ENCODE measurements at places on chromosomes 2 and 18. TPM values are rescaled to one million over a fixed set of nuclear protein-coding genes. Genes with fewer than 3 reads are reported as not detected.

Gene SFXN5
- 32.4 TPM for total RNA-seq

Gene ANKRD30BL
- total RNA-seq, result not detected

- H3K27ac ChIP-seq, result no peak overlapping the region
- no peaks in the 10 kb centered on the region for H3K36me3 ChIP-seq
- DNase-seq, result no peak
- H3K27me3 ChIP-seq, result peaks cover 12% of the 10 kb centered on the region
- H3K4me1 ChIP-seq, result no peaks in the 10 kb centered on the region
These were observed 20.0 kb downstream of the MOCOS start for GRCh38 chr18:36207303-36207702.

GRCh38 chr2:237631007-237631785 lies 3.8 kb downstream of the LRRFIP1 start:
- no peak for DNase-seq
- H3K4me1 ChIP-seq, result peaks cover under 1% of the 10 kb centered on the region
- no peak overlapping the region for H3K4me3 ChIP-seq
- peaks cover under 1% of the 10 kb centered on the region for H3K36me3 ChIP-seq
- H3K27ac ChIP-seq, result no peak overlapping the region
- peaks cover 28% of the 10 kb centered on the region for H3K27me3 ChIP-seq
